Left kidney (tissue), 8 donors: ENCODE measurements at places on chromosomes 16 and 17. TPM values are rescaled to one million over a fixed set of nuclear protein-coding genes. Genes with fewer than 3 reads are reported as not detected.

GRCh38 chr17:63960006-63960405 lies 12.7 kb downstream of the SCN4A start:
- no peak for DNase-seq

GRCh38 chr17:42312285-42313130 lies 24.2 kb downstream of the STAT5A start:
- peak; percentile 88 for DNase-seq

DNA sequence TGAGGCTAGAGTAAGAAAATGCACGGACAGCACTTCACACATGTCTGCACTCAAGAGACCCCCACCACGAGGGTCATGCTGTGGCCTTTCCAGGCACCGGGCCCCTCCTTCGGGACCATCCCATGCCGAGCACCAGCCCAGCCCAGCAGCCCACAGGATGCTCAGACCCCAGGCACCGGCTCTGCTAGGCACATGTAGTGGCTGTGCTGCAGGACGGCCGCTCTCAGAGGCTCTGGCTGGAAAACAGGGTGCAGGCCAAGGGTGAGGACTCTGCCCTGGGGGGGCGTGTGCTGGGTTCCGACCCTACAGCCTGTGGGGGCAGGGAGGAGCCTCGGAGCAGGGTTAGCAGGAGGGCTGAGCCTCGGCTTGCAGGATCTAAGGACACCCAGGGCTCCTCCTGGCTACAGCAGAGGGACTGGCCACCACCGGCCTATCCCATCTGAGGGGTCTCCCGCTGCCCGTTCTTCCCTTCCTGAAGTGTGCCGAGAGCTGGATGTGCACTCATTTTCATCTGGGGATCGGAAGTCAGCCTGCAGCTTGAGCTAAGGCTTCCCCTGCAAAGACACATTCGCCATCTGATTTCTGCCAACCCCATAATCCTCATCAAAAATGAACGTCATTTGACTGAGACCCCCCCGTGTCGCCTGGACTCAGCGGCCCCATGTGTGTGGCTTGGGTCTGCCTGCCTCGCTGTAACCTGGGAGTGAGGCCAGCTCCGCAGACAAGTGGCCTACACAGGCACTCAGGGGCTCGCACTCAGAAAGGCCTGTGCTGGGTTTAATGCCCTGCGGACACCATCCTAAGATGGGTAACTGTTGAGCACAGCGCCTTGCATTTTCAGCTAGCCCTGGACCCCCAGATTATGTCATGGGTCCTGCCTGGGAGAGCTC lies 293.1 kb upstream of the FOXF1 start:
- no peak for DNase-seq

HIC1 gene
- polyA plus RNA-seq, result 13.2 TPM

HID1 gene
- polyA plus RNA-seq, result 10.8 TPM

SLC12A3 gene
- polyA plus RNA-seq, result 26.3 TPM

SLC5A11 gene
- polyA plus RNA-seq, result 5.6 TPM

LRRC46 gene
- 2.8 TPM for polyA plus RNA-seq
